Mammary microvascular endothelial cell (primary cell): ENCODE measurements at places on chromosomes 16 and 17. TPM values are rescaled to one million over a fixed set of nuclear protein-coding genes. Genes with fewer than 3 reads are reported as not detected.

Gene PRR15L
- not detected in 2 replicates for total RNA-seq

Gene KRTAP1-1
- total RNA-seq = not detected in 2 replicates

Gene RRAD
- total RNA-seq = 2.3 and 2.4 TPM in 2 replicates

Gene MKS1
- 5.7 and 7.9 TPM in 2 replicates for total RNA-seq

Gene TEX2
- 23.1 and 26.8 TPM in 2 replicates for total RNA-seq

Gene PCGF2
- total RNA-seq = 9.7 and 14.5 TPM in 2 replicates

Gene NPIPA2
- 0.33 TPM in 1 of 2 replicates, not detected in the other for total RNA-seq

Gene MPV17L
- total RNA-seq = 0.13 and 0.34 TPM in 2 replicates

Gene CTRB1
- not detected in 2 replicates for total RNA-seq

Gene DHX40
- 29.8 and 30.7 TPM in 2 replicates for total RNA-seq

Gene CCR7
- not detected in 2 replicates for total RNA-seq

Gene MED13
- 17.0 and 18.7 TPM in 2 replicates for total RNA-seq

Gene TP53TG3C
- not detected in 2 replicates for total RNA-seq

Gene DLG4
- total RNA-seq = 4.7 and 8.4 TPM in 2 replicates

Gene NPIPA5
- total RNA-seq = 3.1 and 5.1 TPM in 2 replicates

Gene QPRT
- not detected in 2 replicates for total RNA-seq
